ENCODE measurements at places on chromosomes 6 and 20.

GRCh38 chr6:157758516-157759023 is 64.5 kb upstream of the SNX9 start:
- no peak for DNase-seq

DNA sequence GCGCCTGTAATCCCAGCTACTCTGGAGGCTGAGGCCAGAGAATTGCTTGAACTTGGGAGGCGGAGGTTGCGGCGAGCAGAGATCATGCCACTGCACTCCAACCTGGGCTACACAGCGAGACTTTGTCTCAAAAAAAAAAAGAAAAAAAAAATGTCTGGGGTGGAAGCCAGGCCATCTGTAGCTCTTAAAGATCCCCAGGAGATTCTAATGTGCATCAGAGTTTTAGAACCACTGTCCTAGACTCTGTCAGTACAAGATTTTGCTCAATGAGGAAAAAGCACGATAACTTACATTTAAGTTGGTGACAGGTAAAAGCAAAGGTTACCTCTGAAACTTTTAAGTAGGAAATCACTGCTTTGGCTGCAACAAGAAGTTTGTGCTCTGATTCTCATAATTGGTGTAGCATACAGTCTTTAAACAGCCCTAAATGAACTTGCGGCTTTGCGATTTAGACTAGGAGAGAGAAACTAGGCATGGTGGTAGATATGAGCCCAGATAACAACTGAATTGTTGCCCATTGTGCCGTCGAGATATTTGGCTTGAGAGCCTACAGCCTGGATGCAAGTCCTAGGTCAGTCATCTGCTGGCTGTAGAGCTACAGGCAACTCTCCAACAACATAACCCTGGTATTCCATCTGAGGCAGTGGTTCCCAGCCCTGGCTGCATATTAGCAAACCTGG is 67.2 kb downstream of the BACH2 start:
- DNase-seq: no peak

- DNase-seq: no peak
These were observed 12.9 kb downstream of the ZNF335 start for GRCh38 chr20:45959126-45959525.

DNA sequence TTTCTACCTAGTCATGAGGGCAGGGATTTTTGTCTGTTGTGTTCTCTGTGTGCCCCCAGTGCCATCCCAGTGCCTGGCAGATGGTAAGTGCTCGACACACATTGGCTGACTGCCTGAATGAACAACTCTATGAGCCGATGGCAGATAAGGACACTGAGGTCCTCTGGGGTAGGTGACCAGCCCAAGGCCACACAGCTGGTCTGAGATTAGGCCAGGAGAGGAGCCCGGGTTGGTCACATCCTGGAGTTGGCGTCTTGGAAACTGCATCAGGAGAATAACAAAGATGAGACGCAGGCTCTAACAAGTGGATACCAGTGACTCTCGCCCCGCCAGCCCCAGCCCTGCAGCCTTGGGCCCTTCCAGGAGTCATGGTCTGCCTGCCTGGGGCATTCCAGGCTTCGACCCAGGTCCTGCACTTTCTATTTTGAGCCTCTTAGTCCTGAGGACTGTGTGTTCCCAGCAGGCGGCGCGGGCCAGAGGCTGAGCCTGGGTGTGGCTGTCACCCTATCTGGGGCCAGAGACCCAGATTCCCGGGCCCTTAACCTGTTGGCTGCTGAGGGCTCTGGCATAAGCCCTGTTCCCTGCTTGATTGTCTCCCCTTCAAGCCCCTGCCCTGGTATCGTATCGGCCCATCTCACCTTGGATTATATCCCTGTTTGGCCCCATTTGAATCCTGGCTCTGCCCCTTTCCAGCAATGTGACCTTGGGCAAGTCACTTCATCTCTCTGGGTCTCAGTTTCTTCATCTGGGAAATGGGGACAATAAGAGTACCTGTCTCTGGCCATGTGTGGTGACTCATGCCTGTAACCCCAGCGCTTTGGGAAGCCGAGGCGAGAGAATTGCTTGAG is 88.3 kb downstream of the CEBPB start:
- DNase-seq: no peak

DNA sequence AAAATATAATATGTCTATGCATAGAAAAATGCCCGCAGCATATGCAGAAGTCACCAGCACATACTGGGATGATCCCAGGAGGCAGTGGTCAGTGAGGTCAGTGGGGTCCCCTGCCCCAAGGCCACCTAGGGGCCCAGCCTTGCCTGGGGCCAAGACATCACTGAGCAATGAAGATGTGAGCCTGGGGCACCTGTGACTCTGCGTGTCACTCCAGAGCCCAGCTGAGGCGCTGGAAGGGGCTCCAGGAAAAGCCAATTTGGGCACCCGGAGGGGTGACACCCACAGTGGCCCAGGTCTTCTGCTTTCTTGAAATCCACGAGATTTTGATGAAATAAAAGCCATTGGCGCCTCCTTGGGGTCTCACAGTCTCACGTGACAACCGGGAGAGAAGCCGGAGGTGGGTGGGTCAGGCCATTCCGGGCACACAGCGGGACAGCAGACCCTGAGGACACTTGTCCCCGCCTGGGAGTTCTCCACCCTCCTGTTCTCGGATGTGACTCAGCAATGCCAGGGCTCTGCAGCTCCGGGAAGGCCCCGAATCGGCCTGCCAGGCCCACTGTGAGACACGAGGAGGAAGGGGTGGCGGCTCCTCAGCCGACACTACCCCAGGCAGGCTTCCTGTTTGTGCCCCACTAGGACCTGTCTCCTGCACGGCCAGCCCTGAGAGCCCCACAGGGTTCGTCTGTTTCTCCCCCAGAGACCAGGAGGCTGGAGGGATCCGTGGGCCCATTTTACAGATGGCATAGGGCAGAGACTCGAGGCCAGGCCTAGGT is 24.4 kb upstream of the SLCO4A1 start:
- DNase-seq: no peak
